ENCODE measurements at places on chromosomes 16 and 17.

DNA sequence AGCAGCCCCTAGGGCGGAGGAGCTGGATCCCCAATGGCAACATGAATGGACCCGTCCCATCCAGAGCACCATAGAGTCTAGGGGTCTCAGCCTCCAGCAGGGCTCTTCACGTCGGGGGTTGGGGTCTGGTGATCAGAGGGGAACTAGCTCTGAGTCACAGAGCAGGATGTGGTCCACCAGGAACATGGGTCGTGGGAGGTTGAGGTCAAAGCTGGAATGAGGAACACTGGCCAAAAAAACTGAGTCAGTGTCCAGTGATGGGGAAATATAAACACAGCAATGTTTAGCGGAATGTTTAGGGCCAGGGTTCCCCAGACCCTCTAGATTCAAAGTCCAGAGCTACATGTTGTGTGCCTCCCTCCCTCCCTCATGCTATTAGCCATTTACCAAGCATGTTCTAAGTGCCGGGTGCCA lies 79.1 kb upstream of the C16orf82 start:
- no peak for DNase-seq

- DNase-seq: peak; percentile 53
These were observed 521 bp downstream of the C16orf87 start for GRCh38 chr16:46830417-46830901.

DNA sequence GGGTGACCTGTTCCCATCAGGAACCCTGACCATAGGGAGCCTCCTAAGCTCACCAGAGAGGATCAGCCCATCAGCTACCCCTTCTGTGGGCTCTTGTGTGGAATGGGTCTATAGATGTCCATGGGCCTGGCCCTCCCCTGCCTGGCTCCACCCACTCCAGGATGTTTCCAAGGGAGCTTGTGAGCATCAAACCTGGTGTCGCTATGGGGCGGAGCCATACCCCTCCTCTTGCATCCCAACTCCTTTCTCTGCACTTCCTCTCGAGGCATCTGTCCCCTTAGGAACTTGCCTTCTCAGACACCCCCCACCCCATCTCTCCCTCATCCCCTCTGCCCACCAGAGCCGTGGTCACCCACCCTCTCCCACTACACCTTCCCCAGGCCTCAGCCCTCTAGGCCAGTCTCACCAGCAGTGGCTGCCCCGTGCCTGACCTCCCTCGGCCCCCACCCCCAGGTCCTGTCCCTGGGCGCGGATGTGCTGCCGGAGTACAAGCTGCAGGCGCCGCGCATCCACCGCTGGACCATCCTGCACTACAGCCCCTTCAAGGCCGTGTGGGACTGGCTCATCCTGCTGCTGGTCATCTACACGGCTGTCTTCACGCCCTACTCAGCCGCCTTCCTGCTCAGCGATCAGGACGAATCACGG lies 10.4 kb downstream of the KCNH6 start:
- DNase-seq: peak; percentile 43

DNA sequence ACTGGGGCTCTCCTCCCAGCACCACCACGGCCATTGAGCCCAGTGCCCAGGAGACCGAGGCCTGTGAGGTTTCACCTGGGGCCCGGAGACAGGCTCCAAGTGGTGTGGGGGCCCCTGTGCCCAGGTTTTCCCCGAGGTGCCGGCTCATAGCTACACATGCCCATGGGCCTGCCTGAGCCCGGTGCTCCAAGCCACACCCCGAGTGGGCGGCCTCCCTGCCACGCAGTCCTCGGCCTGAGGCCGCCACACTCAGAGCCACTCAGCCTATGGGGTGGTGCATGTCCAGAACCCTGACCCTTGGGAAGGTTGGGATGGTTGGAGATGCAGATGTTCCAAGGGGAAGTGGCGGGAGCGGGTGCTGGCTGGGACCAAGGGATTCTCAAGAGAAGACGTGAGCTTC lies 24.1 kb downstream of the JPH3 start:
- DNase-seq: no peak

DNA sequence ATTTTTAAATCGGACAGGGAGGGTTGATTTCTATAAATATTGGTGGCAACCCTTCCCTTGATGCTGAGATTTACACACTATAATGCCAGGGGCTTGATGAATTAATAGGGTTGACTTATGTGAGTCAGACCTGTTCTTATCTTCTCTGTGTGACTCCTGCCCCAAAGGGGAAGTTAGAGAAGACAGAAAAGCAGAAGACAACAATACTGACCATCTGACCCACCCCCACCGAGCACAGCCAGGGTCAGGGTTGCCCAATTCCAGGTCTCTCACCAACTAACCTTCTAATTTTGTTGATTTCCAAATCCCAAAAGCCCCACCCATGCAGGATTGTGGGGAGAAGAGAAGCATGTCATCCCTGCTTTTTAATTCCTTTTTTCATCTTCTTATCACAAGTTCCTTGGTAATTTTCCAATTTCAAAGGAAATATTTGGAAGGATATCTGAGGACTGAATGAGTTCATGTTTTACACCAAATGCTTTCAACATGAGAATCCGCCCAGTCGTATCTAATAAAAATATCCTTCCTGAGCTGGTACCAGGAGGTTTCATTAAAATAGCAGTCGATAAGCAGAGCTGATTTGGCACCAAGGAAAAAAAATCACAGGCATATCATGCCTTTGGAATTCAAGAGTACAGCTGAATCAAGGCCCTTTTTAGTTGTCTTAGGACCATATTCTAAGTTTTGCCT lies 603.4 kb upstream of the CDH11 start:
- no peak for DNase-seq

DNA sequence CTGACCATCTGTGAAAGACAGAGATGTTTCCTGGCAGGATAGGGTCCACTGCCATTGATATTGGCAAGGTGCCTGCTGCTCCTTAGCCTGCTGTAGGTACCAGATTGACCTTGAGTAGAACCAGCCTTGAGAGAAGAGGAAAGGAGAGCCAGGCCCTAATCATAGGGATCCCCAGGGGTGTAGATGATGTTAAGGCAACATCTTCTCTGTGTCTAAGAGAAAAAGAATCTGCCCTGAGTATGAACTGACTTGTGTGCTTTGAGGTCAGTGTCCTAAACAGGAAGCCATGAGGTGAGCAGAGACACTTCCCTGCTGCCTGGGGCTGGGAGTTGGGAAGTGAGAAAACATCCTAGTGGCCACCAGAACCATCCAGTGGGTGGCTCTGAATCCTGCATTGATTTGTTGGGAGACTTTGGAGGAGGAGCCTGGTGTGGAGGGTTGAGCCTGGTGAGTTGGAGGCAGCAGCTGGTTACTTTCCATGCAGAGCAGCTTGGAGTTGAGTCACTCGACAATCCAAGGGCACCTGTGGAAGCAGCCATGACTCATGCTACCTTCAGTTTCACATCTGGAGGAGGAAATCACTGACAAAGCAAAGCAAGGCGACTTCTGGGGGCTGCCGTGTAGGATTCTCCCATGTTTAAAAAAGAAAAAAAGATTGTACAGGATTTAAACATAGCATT lies 47.8 kb downstream of the BMERB1 start:
- DNase-seq: peak; percentile 49

- DNase-seq: no peak
These were observed 26.2 kb downstream of the MPP2 start for GRCh38 chr17:43881181-43881580.

DNA sequence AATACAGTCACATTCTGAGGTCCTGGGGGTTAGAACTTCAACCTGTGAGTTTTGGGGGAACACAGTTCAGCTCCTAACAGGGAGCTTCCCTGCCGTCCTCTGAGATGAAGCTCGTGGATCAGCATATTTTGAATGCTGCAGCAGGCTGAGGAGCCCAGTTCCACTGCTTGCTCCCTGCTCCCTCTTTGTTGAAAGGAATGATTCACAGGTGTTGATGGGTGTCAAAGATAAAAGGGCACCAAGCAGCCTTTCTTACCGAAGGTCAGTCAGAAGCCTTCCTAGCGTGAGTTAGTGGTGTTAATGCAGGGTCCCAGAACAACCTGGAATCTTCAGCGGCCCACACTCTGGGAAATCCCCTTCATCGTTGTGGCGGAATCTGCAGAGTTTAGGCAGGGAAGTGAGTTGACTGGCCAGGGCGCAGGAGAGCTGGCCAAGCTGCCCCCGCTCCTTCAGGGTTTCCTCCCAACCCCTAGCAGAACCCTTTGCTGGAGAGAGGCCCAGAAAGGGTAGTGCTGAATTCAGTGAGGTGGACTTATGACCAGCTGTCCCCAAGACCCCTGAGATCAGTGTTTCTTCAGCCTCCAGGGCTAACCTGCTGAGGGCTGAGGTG lies 114.8 kb downstream of the GNAO1 start:
- no peak for DNase-seq

DNA sequence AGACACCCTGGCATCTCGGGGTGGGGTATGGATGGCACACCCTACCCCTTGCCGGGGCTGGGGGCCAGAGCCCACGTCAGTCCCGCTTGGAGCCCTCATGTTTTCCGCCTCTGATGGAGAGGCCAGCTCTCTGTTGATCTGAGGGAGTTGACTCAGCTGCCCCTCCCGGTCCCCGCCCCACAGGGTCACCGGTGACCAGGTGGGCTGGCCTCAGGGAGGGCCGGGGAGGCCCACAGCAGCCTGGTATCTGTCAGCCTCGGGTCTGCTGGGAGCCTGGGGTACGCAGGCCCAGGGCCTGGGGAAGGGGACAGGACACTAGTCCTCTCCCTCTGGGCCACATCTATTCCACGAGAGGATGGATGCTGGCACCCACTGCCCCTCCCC lies 109.5 kb upstream of the CIBAR2 start:
- DNase-seq: no peak

DNA sequence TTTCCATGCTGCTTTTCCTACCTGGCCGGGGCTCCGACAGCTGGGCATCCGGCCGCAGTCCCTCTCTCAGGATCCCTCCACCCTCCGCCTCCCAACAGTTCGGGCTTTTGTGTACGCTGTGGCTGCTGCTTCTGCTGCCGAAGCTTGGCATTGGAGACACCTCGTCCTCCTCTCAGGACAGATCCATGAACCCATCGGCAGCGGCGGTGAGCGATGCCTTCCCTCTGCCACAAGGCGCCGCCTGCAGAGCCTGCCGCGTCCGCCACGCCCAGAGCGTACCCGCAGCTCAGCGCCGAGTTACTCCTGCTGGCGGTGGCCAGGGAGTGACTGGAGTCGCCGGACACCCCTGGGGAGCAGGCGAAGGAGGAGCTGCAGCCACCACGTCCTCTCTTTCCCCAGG lies 2032.8 kb downstream of the TP53TG3F start:
- DNase-seq: peak; percentile 16

- peak; percentile 62 for DNase-seq
These were observed 55.4 kb downstream of the JPH3 start for GRCh38 chr16:87657621-87658192.

DNA sequence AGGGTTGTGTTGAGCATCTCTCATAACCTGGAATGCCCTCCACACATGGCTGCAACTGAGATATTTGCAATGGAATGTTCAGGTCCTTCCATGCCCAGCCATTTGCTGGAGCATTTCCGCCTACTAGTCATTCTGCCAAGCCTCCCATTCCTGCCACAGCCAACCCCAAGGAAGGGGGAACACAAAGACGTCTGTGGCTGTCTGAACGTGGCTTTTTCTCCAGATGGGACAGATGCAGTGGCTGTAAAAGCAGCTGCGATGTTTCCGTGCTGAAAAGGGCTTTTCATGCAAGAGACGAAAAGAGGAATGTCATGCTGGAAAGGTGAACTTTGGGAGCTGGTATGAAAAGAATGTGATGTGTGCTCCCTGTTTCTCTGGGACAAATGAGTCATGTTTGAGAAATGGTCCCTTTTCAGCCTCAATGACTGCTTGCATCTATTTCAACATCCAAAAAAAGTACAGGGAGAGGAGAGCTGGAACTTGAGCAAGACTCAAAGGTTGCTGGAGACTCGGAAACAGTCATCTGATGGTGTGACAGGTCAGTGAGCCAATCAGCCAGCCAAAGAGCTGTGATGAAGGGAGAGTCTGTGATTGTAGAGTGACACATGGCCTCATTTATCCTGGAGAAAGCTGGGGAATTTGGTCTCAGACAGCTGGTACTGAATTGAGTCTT lies 208.9 kb downstream of the SHISA9 start:
- no peak for DNase-seq

DNA sequence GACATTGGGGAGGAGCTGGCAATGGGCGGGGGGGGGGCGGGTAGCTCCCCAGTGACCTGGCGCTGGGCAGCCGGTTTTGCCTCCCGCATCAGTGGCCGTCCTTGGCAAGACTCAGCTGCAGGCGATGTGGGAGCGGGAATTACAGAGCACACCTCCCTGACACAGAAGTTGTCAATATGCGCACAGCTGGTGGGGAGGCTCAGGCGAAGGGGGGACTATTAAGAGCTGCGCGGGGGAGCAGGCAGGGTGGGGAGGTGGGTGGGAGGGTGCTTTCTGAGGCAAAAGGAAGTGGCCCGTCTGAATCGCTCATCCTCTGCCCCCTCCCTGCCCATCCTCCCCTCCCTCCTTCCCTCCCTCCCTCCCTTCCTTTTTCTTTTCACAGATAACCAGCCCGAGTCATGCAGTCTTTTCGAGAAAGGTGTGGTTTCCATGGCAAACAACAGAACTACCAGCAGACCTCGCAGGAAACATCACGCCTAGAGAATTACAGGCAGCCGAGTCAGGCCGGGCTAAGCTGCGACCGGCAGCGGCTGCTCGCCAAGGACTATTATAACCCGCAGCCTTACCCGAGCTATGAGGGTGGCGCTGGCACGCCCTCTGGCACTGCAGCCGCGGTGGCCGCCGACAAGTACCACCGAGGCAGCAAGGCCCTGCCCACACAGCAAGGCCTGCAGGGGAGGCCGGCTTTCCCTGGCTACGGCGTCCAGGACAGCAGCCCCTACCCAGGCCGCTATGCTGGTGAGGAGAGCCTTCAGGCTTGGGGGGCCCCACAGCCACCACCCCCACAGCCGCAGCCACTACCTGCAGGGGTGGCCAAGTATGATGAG lies 44.0 kb downstream of the SREBF1 start:
- peak; percentile 21 for DNase-seq

- no peak for DNase-seq
These were observed 46.3 kb downstream of the COG7 start for GRCh38 chr16:23406546-23407240.

- DNase-seq: no peak
These were observed 1.4 kb downstream of the MYO18A start for GRCh38 chr17:29178750-29179231.

DNA sequence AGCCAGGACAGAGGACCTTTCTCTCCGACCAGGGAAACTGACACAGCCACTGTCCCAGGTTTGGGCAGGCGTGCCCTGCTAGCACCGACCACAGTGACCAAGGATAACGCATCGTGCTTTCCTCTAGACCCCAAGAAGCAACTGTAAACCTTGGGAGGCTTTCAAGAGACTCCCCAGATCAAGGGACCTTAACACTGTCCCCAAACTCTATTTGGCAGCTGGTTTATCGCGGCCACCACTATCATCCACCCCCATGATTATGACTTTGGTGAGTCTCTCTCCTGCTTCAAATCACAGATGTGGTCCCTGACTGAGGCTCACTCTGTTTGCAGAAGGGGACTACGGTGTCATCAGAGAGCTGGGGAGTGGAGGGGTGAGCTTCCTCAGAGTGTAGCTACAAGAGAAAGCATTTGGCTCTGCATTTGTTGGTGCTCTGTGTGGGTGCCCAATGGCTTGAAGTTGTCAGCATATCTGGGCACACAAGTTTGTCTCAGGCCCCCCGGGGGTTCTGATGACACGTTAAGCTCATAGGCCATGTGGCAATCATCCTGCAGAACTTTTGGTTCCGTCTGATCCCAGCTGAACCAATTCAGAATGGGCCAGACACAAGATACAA lies 408.0 kb downstream of the SLC39A11 start:
- no peak for DNase-seq

GRCh38 chr16:1538804-1539520 lies 5.5 kb downstream of the TMEM204 start:
- peak; percentile 25 for DNase-seq

GRCh38 chr16:19316846-19317245 lies 31.3 kb downstream of the CLEC19A start:
- no peak for DNase-seq

GRCh38 chr17:8118769-8119580 lies 661 bp upstream of the ALOXE3 start:
- DNase-seq: peak; percentile 85

- DNase-seq: no peak
These were observed 206.1 kb upstream of the ZFHX3 start for GRCh38 chr16:73253922-73254480.

Measured in K562 (cell line).